K562 (cell line): ENCODE measurements at places on chromosomes 12 and 14. TPM values are rescaled to one million over a fixed set of nuclear protein-coding genes. Genes with fewer than 3 reads are reported as not detected.
A peak's percentile ranks its signal among the peaks of the same experiment; 100 is the strongest.

DNA sequence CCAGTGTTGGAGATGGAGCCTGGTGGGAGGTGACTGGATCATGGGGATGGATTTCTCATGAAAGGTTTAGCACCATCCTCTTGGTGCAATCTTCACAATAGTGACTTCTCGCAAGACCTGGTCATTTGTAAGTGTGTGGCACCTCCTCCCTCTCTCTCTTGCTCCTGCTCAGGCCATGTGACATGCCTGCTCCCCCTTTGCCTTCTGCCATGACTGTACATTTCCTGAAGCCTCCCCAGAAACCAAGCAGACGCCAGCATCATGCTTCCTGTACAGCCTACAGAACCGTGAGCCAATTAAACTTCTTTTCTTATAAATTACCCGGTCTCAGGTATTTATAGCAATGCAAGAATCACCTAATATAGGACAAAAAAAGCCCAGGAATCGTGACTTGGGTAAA lies 171.0 kb upstream of the FOXN3 start:
- no peak for DNase-seq

GRCh38 chr12:111129149-111129767 lies 208.9 kb upstream of the MYL2 start:
- no peak for DNase-seq

DNA sequence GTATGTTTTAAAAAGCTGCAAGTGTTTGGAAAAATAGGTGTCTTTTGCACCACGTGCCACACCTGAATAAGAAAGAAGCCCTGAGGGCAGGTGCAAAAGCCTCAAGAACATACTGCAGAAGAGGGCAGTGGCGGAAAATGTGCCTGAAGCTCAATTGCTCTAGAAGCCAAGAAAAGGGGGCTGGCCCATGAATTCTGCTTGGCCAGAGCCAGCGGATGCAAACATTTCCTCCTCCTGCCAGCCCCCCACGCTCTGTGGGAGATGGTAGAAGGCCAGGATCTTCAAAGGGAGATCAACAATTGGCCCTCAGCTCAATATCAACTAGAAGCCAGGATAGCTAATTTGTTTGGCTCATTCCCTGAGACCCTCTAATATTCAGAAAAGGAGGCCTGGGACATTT lies 80.3 kb upstream of the TMEM132D start:
- DNase-seq: no peak

GRCh38 chr12:51970904-51971646 lies 19.6 kb downstream of the ACVR1B start:
- DNase-seq: peak; percentile 59

The GSC gene
- not detected in 2 replicates for polyA plus RNA-seq

The CMA1 gene
- polyA plus RNA-seq: not detected in 2 replicates

DNA sequence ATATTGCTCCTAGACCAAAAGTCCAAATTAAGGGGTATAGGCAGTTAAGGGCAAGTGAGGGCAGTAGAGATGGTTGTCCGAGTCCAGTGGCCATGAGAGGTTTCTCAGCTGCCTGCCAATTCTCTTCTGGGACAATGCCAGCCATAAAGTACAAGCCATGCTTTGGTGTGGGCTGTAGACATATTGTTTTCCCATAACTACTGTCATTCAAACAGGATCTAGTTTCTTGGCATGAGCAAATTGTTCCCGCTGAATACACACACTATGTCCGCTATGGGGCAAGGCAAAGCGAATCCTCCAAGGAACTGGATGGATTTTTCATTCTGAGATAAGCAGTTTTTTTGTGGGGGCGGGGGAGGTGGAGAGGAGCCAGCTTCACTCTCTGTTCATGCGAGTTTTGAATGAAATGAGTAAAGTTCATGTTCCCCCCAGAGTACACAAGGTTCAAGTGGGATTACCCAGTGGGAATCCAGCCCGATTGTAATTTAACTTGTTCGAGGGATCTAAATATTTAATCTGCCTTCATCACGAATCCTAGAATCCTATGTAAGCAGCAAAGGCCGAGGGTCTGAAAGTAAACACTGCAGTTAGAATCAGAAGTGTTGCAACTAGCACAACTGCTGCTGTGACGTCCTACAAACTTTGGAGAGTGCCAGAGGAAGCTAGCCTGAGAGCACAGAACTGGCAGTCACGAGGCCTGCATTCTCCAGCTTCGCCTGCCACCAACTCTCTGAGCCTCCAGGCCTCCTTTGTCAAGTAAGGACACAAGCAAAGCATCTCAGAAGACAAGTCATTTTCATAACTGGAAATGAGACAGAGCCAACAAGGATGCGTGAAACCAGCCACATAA lies 137.0 kb downstream of the CRADD start:
- no peak for DNase-seq

DNA sequence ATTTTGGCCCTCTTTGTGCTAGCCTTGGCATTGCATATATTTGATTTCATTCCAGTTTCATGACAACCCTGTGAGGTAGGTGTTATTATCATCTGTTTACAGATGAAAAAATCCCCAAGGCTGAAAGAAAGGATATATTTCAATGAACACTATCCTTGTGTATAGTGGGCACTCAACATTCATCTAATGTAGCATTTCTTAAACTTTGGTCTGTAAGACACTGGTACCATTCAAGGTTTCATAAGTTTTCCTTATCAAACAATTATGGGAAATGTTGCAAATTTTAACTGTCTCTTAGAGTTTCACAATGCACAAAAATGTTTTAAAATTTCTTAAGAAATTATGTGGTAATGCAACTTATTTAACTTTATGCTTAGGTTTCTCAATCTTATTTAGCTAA lies 44.3 kb downstream of the ATP23 start:
- DNase-seq: no peak

GRCh38 chr12:47964106-47964728 lies 821 bp downstream of the TMEM106C start:
- no peak for DNase-seq

DNA sequence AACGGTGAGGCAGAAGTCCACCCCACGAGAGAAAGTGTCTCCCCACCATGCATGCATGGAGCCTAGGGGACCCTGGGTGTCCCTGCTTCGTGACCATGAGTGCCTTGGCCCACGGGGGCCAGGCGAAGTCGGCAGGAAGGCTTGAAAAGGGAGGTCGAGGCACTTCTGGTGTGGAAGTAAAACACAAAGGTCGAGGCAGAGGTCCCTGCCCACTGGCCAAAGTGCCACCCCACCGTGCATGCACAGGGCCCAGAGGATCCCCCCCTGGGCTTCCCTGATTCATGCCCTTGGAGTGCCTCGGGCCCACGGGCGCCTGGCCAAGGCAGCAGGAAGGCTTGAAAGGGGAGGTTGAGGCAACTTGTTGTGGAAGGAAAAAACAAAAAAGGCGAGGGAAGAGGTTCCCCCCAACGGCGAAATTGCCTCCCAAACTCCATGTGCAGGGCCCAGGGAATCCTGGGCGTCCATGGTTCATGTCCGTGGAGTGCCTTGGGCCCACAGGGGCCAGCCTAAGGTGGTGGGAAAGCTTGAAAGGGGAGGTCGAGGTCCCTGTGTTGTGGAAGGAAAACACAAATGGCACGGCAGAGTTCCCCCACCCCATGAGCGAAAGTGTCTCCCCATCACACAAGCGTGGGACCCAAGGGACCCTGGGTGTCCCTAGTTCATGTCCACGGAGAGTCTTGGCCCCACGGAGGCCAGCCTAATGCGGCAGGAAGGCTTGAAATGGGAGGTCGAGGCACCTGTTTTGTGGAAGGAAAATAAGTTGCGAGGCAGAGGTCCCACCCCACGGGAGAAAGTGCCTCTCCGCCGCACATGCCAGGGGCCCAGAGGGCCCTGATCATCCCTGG lies 372.1 kb downstream of the ALG10 start:
- no peak for DNase-seq

The CCDC38 gene
- not detected in 2 replicates for polyA plus RNA-seq

DNA sequence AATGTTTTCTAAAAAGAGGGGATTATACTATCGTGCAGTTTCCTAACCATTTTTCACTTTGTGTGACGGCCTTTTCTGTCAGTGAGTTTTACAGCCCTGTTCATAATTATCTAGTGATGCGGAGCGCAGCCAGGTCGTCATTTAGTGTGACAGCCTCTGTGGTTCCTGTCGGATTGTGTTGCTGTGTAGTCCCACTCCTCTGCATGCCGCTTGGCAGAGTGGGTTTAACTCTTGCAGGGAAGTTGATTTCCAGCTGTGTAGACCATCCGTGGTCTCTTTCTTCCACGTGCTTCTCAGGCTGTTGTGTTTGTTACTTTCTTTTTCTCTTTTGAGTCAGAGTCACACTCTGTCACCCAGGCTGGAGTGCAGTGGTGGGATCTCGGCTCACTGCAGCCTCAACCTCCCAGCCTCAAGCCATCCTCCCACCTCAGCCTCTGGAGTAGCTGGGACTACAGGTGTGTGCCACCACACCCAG lies 8.6 kb downstream of the RAN start:
- DNase-seq: no peak

The FAM181A gene
- polyA plus RNA-seq: not detected in 2 replicates

The KRT73 gene
- 0.13 TPM in 1 of 2 replicates, not detected in the other for polyA plus RNA-seq

GRCh38 chr12:15770021-15770420 lies 19.2 kb downstream of the EPS8 start:
- DNase-seq: no peak

The TTC9 gene
- not detected in 2 replicates for polyA plus RNA-seq

DNA sequence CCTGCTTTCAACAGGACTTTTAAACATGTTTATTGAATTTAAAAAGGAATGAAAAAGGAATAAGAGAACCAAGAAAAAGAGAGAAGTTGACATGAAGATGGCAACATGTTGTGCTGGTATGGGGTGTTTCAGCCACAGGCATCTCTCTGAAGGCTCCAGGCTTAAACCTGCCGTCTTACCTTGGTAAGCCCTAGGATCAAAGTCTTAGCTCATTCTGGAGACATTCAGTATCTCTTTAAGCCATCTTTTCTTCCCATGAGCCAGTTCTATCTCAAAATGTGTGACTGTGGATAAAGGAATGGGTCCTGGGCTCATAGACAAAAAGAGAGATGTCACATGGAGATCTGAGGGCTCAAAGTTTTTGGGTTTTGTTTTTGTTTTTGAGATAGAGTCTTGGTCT lies 1.6 kb upstream of the TFCP2 start:
- no peak for DNase-seq

DNA sequence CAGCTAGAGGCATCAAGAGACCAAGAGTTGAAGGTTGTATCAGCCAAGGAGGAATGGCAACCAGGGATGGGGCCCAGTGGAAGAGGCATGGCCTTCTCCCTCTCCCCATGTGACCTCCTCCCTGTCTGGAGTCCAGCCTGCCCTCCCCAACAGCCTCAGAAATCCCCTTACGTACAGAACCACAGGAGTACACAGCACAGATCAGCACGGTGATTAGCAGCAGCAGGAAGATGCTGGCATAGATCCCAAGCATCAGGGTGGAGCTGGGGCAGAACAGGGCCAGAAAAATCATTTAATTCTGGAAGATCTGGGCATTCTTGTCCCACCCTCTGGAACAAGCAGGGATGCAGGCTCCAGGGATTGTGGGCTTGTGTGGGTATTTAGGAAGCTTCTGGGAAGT lies 14.4 kb downstream of the ADCY6 start:
- DNase-seq: no peak

GRCh38 chr12:1216560-1216959 lies 225.5 kb downstream of the ERC1 start:
- DNase-seq: no peak

DNA sequence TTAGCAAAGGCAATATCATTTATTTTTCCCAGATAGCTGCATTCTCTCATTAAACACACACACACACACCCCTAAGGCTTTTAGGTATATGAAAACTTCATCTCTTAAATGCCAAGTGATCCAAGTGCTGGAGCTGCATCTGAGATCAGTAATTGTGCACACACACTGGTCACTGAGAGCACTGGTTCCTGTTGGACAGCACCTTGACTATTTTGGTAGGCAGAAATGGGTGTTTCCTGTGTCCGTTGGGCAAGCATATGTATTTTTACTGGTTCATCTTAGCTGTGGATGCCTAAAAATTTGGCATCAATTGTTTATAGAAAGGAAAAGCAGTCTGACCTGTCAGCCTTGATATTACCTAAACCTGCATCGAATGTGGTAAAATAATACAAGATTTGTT lies 182.5 kb downstream of the MSRB3 start:
- no peak for DNase-seq

DNA sequence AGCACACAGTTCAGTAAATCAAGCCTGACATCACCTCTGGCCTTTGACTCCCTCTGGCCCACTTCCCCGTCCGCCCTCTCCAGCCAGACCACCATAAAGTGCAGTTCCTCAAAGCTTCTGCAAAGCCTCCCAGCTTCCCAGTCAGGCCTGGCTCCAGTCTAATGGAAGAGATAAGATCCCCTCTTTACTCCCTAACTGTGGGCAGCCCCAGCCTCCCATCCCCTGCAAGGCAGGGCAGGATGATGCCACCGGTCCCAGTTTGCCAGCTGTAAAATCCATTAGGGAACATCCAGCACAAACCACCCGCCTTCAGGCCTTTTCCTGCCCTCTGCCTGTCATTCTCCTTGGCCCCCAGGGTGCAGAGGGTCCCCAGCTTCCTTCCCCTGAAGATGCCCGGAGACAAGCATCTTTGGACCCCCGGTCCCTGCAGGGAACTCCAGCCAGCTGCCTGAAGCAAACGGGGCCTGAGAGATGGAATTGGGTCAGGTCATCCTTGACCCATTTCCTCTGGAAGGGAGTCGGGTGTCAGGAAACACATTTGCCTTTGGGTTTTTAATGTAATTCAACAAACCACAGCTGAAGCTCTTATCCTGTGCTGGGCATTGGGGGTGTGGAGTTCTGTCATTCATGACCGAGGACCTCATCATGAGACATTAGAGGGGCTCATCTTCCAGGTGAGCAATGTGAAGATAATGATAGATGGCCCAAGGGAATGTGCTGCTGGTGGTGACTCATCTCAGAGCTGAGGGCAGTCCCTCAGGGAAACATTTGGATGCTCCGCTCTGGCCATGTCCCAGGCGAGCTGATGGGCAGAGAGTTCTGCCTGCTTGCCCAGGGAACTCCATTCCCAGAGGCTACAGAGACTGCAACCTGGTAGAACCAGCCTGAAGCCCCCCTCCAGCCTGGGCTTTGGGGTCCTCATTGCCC lies 93.8 kb upstream of the CLMN start:
- DNase-seq: no peak

GRCh38 chr12:103827911-103828391 lies 13.1 kb downstream of the NT5DC3 start:
- no peak for DNase-seq

The CACNA1C gene
- polyA plus RNA-seq: not detected in 2 replicates

- DNase-seq: no peak
Observed at GRCh38 chr14:69606258-69607184, 4.9 kb upstream of the SUSD6 start.

The FOXJ2 gene
- 3.7 and 4.2 TPM in 2 replicates for polyA plus RNA-seq

DNA sequence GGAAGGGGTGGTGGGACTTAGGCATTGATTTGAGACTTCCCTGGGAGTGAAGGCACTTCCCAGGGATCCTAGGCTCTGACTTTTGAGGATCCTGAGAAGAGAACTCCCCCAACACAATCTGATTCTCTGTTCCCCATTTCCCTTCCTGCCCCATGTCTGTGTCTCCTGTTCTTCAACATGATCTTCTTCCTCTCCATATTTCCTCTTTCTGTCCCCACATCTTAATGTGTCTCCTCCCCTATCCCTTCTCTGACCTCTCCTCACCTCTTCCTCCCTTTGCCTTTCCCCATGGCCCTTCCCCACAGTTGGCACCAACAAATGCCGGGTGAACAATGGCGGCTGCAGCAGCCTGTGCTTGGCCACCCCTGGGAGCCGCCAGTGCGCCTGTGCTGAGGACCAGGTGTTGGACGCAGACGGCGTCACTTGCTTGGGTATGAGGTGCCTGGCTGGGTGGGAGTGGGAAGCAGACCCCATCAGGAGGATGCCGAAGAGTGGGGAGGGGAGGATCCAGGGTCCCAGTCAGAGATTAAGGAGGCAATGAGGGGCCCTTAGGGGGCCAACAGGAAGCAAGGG lies 15.2 kb upstream of the LRP1-AS start:
- DNase-seq: no peak
